ENCODE measurements at places on chromosomes 11 and 22.

DNA sequence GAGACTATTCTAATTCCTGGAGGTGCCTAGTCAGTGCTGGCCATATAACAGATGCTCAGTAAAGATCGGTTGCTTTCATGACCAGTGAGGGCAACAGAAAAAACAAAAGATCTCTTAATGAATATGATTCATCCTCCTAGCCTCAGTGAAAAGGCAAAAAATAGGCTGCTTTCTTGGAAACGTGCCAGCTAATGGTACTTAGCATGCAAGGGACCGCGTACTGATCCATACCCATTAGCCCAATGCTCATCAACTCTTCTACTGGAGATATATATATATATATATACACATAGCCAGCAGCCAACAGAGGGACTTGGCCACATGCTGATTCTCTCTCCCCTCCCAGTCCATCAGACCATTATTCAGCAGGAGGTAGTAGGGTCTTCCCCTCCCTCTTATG is 320.4 kb downstream of the KIRREL3 start:
- no peak for DNase-seq

- DNase-seq: no peak
These were observed 640.2 kb downstream of the LRRC4C start for GRCh38 chr11:40819230-40819629.

DNA sequence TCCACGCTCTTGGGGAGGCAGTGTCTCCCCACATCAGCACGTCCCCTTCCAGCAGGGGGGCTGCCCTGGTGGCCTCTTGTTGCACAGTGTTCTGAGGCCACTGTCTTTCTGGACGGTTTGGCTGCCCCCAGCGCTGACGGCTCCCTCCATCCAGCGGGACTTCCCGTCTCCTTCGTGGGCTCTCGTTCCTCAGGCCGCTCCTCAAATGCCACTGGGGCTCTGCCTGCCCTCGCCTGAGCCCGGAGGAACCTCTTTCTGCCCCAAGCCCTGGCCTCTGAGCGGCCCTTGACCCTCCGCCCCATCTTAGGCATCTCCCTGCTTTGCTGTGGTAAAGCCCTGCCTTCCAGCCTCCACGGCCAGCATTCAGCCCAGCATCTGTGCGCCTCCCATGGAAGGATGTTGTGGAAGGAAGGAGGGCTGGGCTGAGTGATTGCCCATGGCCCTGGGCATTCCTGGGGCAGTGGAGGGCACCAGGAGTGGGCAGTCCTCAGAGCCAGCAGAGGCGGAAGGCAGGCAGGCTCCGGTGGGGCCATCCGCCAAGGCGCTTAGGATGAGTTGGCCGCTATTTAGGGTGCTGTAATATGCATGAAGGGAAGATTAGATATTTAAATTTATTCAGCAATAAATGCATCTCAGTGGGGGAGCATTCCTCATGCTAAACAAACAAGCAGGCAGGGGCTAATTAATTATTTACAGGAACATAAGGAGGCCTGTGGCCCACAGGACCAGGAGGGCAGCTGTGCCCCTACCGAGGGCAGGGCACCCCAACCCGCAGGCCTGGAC is 17.8 kb downstream of the OTUB1 start:
- no peak for DNase-seq

GRCh38 chr11:1777737-1778136 is 14.0 kb upstream of the CTSD start:
- DNase-seq: no peak

All from coronary artery (tissue), 2 donors.